Non-pigmented ciliary epithelial cell (primary cell): ENCODE measurements at places on chromosomes 11 and 22.

- DNase-seq, result no peak
Observed at GRCh38 chr11:115696563-115696962, 192.3 kb upstream of the CADM1 start.

- no peak for DNase-seq
Observed at GRCh38 chr11:119513131-119513805, 90.3 kb upstream of the THY1 start.

GRCh38 chr11:106152013-106152412, 74.6 kb downstream of the AASDHPPT start:
- no peak for DNase-seq

GRCh38 chr22:40176921-40177737, 596 bp upstream of the TNRC6B start:
- DNase-seq, result no peak

DNA sequence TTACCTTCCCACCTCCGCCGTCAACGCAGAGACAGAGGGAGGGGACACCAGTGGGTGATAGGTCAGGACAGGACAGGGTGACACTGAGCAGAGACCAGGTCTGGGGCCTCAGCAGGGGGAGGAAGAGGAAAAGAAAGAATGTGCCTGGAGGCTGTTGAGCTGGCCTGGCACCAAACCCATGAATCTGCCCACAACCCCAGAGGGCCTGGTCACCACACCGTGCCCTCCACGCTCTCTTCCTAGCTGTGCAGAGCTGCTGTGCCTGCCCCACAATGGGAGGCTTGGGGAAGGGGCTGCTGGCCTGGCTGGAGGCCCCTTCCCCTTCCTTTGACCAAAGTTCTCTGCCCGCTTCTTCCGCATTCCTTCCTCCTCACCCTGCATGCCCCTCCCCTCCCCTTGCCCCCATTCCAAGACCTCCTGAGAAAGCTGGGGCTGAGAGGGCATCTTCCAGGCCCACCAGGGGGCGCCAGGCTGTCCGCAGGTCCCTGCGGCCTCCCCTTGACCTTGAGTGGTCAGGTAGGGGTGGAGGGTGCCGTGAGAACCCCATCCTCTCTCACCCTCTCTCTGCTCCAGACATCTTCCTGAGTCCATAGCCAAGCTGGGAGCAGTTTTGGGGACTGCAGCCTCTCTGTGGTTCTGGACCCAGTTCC, 11.0 kb upstream of the CACNA1I start:
- no peak for DNase-seq

- DNase-seq, result no peak
Observed at GRCh38 chr22:41929418-41929810, 2.8 kb upstream of the TNFRSF13C start.

DNA sequence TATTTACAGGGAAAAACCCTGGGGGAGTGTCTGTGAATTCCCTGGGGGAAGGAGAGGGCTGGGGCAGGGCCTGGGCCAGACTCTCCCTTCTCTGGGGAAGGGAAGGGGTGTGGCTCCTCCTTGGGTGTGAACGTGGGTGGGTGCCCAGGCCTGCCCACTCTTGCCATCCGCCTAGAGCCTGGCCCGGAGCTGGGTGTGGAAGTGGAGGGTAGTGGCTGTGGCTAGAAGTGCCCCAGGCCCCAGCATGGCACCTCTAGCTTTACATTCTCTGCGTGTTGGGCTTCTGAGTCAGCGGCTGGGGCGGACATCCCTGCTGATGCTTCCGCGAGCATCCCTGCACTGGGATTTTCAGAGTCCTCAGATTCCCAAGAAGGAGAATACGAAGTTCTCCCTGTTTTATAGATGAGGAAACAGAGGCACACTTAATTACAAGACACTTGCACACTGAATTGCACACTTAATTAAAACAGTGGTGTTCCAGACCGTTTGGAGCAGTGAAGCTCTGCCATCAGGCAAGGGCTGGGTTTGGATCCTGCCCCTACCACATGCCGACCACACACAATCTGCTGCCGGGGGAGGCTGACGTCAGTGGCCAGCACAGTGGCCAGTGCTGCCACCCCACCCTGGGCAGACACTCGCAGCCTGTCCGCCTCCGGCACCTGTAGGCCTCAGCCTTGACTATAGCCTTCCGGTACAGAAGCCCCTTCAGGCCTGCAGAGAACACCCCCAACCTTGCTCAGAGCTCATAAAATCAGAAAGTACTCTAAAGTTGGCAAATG, 7.6 kb downstream of the BAD start:
- no peak for DNase-seq

DNA sequence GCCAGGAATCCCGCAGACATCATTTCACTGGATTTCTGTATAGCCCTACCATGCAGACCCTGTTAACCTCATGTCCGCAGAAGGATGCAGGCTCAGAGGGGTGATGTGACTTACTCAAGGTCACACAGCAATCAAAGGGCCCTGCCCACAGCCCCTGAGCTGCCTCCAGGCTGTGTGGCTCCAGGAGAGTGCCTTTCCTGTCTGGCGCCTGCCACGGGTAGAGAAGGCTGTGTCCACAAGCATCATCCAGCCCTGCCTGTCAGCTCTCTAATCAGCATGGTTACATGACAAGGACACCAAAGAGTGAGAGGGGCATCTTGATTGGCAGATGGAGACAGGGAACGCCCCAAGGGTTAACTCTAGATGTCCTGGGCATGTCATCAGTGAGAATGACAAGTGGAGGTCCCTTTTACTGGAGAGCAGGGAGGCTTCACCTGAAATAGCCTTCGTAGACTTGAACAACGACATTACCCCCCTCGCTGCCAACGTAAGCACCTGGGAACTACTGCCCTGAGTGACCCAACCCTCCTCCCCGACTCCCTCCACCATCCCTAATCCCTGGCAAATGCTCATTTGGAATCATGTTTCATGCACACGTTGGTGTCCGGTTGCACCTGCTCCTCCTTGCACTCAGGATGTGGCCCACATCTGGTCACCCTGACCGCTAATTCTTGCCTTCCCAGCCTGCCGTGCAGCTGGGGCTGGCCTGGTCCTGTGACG, 6.9 kb downstream of the FGF19 start:
- DNase-seq, result no peak

DNA sequence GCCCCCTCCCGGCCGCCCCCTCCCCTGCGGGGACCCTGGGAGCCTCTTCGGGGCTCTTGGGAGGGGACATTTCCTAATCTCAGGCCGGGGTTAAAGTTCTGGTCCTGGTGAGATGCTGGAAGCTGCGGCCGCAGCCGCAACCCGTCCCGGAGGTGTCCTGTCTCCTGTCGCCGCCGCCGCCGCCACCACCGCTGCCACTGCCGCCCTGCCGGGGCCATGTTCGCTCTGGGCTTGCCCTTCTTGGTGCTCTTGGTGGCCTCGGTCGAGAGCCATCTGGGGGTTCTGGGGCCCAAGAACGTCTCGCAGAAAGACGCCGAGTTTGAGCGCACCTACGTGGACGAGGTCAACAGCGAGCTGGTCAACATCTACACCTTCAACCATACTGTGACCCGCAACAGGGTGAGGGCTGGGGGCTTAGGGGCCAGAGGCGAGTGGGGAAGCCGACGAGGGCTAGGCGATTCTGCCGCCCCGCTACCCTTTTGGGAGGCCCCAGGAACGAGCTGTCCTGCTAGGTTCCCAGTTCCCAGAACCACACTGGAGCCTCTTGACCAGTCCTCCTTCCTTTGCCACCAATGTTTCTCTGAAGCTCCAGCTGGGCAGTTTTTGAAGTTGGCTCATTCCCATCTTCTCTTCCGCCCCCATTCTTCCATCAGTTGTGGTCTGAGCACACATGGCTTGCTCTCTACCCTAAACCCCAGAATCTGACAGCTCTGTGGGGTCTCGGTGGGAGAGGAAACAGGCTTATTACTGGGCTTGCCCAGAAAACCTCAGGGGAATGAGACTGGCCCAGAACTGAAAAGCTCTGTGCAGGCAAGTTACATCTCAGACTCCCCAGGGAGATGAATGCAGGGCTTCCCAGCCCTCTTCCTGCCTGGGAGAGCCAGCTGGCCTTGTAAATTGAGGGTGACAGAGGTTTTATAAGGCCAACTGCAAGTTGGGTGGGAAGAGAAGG, 781 bp downstream of the SIDT2 start:
- no peak for DNase-seq

DNA sequence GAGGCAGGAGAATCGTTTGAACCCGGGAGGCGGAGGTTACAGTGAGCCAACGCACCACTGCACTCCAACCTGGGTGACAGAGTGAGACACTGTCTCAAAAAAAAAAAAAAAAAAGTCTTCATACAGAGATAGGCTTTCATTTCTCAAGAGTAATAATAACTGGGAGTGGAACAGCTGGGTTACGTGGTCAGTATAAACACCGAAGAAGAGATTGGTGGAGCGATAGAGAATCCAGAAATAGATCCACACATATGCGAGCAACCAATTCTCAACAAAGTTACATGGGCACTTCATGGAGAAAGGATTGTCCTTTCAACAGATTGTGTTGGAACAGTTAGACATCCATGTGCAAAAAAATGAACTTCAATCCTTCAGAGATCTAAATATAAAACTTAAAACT, 24.6 kb downstream of the ZBED4 start:
- no peak for DNase-seq

DNA sequence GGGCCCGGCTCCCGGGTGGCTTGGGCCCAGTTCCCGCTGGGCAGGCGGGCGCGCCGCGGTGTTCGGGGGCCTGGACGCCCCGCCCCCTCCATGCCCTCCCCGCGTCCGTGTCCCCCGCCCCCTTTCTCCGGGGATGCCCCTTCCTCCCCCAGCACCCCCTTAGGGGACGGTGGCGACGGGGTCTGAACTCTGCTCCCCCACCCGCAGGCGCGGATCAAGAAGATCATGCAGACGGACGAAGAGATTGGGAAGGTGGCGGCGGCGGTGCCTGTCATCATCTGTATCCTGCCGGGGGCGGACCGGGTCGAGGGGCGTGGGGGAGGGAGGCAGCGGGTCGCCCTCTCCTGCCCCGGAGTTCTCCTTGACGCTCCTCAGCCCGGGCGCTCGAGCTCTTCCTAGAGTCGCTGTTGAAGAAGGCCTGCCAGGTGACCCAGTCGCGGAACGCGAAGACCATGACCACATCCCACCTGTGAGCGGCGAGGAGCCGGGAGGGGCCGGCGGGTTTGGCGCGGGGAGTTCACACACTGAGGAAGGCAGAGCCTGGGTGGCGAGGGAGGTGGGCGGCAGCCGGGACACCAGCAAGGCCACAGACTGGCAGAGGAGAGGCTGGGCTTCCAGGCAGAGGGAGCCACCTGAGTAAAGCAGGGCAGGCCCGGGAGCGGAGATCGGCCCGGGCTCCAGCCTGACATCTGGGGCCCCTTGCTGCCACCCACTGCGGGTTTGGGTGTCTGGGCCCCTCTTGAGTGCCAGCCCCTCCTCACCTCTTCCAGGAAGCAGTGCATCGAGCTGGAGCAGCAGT, 546 bp downstream of the DRAP1 start:
- DNase-seq, result no peak

GRCh38 chr11:94077552-94078293, 50.9 kb upstream of the PANX1 start:
- no peak for DNase-seq

DNA sequence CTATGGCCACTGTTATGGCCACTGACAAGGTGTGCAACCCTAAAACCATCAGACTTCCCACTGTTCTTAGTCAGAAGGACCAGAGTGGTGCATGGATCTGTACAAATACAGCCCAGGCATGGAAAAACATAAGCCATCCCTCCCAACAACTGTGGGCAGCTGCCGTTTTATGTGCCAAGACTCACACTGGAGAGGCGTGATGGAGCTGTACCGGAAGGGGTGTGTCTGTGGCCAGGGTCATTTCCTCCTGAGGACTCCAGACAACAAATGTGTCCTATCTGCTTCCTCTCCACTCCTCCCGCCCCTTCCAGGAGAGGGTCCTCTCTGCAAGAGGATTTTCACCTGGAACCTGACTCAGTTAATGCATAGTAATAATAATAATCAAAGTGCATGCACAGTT, 29.5 kb downstream of the KCNJ1 start:
- no peak for DNase-seq

- DNase-seq, result no peak
Observed at GRCh38 chr11:103215812-103216211, 106.6 kb downstream of the DYNC2H1 start.

DNA sequence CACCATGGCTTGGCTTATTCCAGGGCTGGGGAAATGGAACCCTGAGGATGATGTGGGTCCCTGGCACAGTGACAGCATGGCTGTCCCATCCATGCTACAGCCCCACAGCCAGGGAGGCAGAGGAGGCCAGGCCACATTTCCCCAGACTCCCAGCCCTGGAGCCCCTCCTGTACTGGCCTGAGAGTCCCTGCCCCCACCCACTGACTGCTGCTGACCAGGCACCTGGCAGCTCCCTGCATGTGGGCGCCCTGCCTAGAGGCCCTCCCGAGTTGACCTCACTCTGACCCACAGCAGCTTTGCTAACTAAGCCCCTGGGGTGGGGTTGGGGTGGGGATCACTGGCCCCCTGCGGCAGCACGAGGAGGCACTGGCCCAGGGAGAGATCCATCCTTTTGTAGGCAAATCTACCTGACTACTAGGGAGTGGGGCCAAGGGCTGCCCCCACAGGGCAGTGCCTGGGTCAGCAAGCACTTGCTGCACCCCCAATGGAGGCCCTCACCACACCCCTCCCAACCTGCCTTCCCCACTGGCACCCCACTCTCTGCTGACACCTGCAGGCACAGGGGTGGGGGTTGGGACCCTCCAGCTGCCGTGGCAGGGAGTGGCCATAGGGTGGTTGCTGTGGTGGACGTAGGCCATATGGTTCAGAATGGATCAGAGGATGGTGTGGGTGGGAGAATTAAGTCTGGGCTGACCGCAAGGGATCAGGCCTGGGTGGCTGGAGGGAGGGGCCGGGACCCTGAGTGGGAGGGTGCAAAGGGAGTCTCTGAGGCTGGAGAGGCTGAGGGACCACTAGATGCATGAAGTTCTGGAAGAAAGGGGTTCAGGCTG, 17.4 kb downstream of the ARVCF start:
- no peak for DNase-seq

GRCh38 chr11:111378185-111378860, 752 bp downstream of the POU2AF1 start:
- DNase-seq, result no peak

DNA sequence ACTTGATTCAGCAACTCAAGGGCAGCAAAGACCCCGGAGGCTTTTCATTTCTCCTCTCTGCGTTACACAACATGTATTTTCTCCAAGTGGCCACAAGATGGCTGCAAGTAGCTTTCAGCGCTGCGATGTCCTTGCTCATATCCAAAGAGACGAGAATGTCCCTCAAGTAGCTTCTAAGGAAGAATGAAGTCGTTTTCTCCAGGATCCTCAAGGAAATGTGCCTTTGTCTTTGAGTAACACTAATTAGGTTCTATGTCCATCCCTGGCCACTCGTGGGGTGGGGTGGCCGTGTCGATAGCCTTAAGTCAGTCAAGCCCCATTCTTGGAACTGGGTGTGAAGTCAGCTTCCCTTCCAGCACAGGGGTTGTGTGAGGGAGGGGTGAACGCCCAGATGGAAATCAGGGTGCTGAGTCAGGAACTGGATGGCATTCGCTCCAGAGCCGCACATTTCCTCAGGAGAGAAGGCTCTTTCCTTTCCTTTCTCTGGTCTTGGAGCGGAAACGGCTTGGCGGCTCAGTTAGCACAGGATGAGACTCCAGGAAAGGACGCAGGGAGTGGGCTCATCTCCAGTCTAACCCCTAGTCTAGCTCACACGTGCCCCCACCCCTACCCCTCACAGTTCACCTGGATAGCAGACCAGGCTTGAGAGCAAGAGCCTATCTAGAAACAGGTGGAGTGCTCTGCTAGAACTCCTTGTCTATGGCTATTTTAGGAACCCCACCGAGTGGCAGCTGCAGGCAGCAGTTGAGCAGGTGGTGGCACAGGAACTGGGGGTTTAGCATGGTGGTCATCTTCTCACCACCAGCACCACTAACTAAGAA, 44.3 kb downstream of the NNMT start:
- DNase-seq, result peak; percentile 45

GRCh38 chr22:42560381-42560780, 6.6 kb downstream of the SERHL2 start:
- no peak for DNase-seq
